ENCODE measurements at places on chromosomes 1 and 21. TPM values are rescaled to one million over a fixed set of nuclear protein-coding genes. Genes with fewer than 3 reads are reported as not detected.
A peak's percentile ranks its signal among the peaks of the same experiment; 100 is the strongest.

The UQCRHL gene
- total RNA-seq: 1.6 TPM

The LIN9 gene
- total RNA-seq: 11.0 TPM

DNA sequence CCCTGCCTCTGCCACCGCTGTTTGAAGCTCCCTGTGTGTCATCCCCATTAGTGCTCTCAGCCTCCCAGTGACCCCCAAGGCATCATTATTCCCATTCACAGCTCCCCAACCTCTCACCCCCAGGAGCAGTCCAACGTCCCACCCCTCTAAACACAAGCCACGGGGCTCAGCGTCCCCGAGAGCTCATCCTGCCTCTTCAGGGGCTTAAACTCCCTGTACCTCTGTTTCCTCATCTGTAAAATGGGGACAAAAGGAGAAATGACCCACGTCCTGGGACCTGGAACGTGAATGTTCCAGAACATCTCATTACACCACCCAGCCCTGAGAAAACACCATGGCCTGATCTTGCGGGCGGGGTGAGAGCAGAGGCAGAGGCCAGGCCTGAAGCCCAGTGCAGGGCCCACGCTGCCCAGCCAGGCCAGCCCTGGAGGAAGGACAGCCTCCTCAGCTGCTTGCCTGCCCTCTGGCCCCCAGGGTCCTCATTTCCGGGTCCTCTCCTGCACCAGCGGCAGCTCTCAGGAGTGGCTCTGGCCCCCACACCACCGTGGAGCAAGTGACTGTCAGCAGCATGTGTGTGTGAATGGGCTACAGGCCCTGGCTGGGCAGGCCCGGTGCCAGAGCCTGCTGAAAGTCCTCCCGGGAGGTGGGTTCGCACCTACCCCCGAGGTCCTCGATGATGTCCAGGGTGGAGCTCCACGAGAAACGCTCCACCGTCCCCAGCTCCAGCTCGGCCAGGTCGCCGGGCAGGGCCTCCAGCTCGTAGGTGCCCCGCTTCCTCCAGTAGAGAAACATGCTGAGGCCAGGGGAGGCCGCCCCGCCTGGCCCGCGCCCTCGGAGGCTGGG is 14.1 kb upstream of the PLEKHG5 start:
- no peak overlapping the region for H3K27ac ChIP-seq
- DNase-seq: no peak
- no peaks in the 10 kb centered on the region for H3K36me3 ChIP-seq

DNA sequence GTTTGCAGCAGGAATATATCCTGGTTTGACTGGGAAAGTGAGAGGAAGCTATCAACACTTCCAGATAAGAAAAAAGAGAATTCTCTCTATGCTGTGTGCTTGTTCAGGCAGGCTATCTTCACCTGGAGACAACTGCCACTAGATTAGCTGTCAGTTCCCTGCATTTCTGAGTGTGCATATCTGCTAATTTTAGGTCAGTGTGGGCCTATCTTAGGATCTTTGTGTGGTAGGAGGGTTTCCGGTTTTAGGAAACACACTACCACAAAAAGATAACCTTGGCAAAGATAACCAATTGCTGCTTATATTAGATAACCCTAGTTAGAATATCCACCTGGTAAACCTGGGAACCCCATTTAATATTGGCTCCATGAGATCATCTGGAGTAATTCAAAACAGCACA is 22.5 kb upstream of the GBP5 start:
- H3K4me1 ChIP-seq: no peaks in the 10 kb centered on the region
- H3K36me3 ChIP-seq: no peaks in the 10 kb centered on the region
- no peak for DNase-seq
- no peak overlapping the region for H3K27ac ChIP-seq
- H3K4me3 ChIP-seq: no peak overlapping the region
- no peaks in the 10 kb centered on the region for H3K27me3 ChIP-seq

GRCh38 chr1:10001016-10001665 is 4.1 kb downstream of the RBP7 start:
- no peak for DNase-seq
- no peaks in the 10 kb centered on the region for H3K36me3 ChIP-seq
- H3K4me3 ChIP-seq: no peak overlapping the region
- no peak overlapping the region for H3K27ac ChIP-seq

- no peak overlapping the region for H3K4me3 ChIP-seq
- H3K4me1 ChIP-seq: no peaks in the 10 kb centered on the region
- peak overlapping the region; percentile 99 for H3K27ac ChIP-seq
- no peaks in the 10 kb centered on the region for H3K27me3 ChIP-seq
These were observed 199.1 kb downstream of the DYRK1A start for GRCh38 chr21:37565530-37566223.

DNA sequence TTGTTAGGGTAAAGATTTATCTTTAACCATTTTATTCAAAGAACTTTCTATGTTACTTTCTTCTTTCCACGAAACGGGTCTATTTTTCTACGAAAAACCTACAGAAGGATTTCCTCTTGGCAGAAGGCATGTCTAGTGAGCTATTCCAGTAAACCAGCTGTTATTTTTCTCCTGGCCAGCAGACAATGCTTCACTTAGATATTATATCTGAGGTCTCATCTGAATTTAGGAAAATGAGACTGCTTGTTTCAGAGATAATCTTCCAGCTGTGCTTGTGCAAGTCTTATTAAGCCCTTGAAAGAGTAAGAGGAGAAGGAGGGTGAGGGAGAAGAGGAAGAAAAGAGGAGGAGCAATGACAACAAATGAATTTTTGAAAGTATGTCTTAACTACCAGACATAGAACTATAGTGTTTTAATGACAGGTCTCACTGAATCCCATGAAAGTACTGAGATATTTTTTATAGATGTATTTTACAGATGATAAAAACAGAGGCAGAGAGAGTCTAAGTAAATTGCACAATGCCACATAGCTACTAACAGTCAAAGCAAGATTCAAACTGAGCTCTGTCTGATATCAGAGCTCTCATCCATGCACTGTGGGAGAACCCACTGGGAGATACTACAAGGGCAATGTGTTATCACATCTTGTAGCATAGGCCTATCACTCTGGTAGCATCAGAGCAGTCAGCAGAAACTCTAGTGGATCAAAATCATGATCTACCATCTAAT is 54.6 kb upstream of the SAMSN1 start:
- H3K36me3 ChIP-seq: no peaks in the 10 kb centered on the region
- H3K4me1 ChIP-seq: no peaks in the 10 kb centered on the region
- no peak for DNase-seq
- no peaks in the 10 kb centered on the region for H3K27me3 ChIP-seq

DNA sequence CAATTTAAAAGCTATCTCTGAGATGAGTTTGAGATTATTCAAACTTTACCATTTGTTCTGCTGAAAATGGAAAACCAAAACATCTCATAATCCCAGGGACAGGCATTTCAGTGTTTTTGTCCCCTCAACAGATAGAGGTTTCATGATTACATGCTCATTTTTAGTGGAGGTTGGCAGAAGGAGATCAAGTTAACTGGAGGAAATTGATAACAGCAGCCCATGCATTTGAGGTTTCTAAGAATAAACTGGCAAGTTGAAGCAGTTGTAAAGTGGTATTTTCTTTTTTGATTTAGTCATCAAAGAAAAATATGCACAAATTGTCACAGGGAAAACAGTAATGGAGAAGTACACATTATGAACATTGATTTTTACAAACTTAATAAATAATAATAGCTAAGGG is 205.8 kb downstream of the PLA2G4A start:
- no peak overlapping the region for H3K4me3 ChIP-seq
- no peaks in the 10 kb centered on the region for H3K27me3 ChIP-seq
- no peak for DNase-seq
- H3K27ac ChIP-seq: no peak overlapping the region
- no peaks in the 10 kb centered on the region for H3K36me3 ChIP-seq
- H3K4me1 ChIP-seq: no peaks in the 10 kb centered on the region

DNA sequence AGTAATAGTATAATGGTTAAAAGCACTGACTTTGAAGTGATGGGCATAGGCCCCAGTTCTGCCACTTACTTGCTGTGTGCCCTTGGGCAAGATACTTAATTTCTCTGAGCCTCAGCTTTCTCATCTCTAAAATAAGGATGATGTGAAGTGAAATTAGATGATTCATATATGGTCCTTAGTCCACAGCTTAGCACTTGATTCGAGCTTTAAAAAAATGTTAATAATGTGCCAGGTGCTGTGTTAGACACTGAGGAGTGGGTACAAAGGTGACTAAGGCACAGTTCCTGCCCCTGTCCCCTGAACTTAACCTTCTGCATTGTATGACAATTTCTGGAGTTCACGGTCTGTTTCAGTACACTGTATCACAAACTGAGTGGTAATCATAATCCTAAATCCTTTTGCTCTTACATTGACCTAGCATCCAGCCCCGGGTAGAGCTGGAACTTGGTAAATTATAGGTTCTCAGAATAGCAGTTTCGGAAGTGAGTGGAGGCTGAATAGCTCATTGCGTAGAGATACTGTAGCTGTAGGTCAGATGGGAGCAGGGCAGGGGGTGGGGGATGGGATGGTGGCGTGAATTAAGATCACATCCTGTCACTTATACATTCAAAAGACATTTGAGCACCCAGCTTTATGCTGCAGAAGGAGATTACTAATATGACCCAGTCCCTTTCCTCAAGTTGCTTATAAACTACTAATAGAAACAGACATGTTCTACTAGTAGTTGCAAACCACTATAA is 1.5 kb downstream of the ZNF691 start:
- H3K36me3 ChIP-seq: peaks cover 22% of the 10 kb centered on the region
- DNase-seq: no peak
- no peak overlapping the region for H3K4me3 ChIP-seq
- H3K27ac ChIP-seq: no peak overlapping the region
- no peaks in the 10 kb centered on the region for H3K27me3 ChIP-seq
- peaks cover 25% of the 10 kb centered on the region for H3K4me1 ChIP-seq

DNA sequence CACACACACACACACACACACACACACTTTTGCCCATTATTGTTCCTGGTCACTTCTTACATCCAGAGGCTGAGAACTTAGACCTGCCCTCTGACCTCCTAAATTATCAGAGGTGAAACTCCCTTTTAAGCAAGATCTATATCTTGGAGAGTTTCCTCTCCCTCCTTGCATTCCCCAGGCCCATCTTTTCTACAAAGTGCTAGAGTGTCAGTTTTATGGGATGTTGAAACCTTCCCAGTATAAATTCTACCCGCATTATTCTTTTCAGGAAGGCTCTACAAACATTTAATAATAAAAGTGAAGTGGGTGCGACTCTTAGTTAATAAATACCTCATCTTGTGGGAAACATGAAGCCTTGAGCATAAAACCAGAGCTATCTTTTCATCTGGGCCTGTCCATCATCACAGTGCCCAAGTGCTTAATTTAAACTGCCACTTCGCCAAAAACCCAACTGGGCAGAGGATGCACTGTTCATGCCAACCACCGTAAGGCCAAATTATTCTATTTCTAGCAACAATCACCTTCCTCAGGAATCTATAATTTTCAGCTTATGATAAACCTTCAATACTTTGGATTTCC is 458.2 kb upstream of the RUNX1 start:
- DNase-seq: no peak
- no peaks in the 10 kb centered on the region for H3K4me1 ChIP-seq
- no peak overlapping the region for H3K27ac ChIP-seq
- H3K4me3 ChIP-seq: no peak overlapping the region
- H3K27me3 ChIP-seq: no peaks in the 10 kb centered on the region

GRCh38 chr1:230536641-230537155 is 105.6 kb upstream of the COG2 start:
- H3K36me3 ChIP-seq: no peaks in the 10 kb centered on the region
- no peaks in the 10 kb centered on the region for H3K27me3 ChIP-seq
- DNase-seq: no peak
- no peaks in the 10 kb centered on the region for H3K4me1 ChIP-seq
- H3K4me3 ChIP-seq: no peak overlapping the region
- no peak overlapping the region for H3K27ac ChIP-seq
